Activated naive CD8-positive, alpha-beta T cell treated with anti-CD3 and anti-CD28 coated beads for 36 hours (primary cell): ENCODE measurements at places on chromosomes 7 and 10.

DNA sequence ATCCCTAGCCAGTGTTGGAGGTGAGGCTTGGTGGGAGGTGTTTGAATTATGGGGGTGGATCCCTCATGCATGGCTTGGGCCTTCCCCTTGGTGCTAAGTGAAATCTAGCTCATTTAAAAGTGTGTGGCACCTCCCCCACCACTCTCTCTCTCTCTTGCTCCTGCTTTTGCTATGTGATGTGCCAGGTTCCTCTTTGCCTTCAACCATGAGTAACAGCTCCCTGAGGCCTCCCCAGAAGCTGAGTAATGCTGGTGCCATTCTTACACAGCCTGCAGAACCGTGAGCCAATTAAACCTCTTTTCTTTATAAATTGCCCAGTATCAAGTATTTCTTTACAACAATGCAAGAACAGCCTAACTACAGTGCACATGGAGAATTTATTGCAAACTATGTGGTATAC, 188.8 kb upstream of the POT1 start:
- no peak for DNase-seq
- no peaks in the 10 kb centered on the region for H3K36me3 ChIP-seq
- no peaks in the 10 kb centered on the region for H3K4me1 ChIP-seq
- no peaks in the 10 kb centered on the region for H3K27me3 ChIP-seq
- no peak overlapping the region for H3K27ac ChIP-seq
- H3K4me3 ChIP-seq, result no peak overlapping the region

GRCh38 chr7:91660734-91661356, 219.7 kb downstream of the MTERF1 start:
- peaks cover 2% of the 10 kb centered on the region for H3K4me1 ChIP-seq
- no peak overlapping the region for H3K4me3 ChIP-seq

GRCh38 chr7:103811290-103811689, 178.2 kb downstream of the RELN start:
- H3K4me3 ChIP-seq, result no peak overlapping the region
- no peaks in the 10 kb centered on the region for H3K36me3 ChIP-seq
- H3K27me3 ChIP-seq, result no peaks in the 10 kb centered on the region
- peaks cover 19% of the 10 kb centered on the region for H3K4me1 ChIP-seq

- no peak overlapping the region for H3K27ac ChIP-seq
- no peaks in the 10 kb centered on the region for H3K4me1 ChIP-seq
- no peak for DNase-seq
These were observed 16.7 kb downstream of the MICALL2 start for GRCh38 chr7:1442355-1443124.

DNA sequence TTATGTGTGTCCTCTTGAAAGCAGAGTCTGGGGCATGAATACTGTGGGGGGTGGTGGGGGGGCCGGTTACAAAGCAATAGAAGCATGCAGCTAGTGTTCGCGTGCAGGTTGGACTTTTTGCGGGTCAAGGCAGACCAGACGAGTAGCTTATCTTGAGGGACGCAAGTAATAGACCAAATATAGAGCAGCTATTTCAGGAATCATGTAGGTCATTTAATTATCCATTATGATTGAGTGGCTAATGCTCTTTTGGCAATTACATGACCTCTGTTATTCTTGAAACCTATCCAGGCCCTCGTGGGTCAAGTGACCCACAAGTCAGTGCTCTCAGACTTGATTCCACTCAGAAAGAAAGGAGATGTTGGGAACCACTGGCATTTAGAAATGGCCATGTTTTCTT, 93.0 kb downstream of the BTRC start:
- no peak overlapping the region for H3K27ac ChIP-seq
- no peak overlapping the region for H3K4me3 ChIP-seq
- H3K36me3 ChIP-seq, result no peaks in the 10 kb centered on the region

- H3K4me3 ChIP-seq, result no peak overlapping the region
- no peak for DNase-seq
- no peak overlapping the region for H3K27ac ChIP-seq
- no peaks in the 10 kb centered on the region for H3K36me3 ChIP-seq
- no peaks in the 10 kb centered on the region for H3K4me1 ChIP-seq
These were observed 115.5 kb upstream of the DKK1 start for GRCh38 chr10:52198540-52198939.

DNA sequence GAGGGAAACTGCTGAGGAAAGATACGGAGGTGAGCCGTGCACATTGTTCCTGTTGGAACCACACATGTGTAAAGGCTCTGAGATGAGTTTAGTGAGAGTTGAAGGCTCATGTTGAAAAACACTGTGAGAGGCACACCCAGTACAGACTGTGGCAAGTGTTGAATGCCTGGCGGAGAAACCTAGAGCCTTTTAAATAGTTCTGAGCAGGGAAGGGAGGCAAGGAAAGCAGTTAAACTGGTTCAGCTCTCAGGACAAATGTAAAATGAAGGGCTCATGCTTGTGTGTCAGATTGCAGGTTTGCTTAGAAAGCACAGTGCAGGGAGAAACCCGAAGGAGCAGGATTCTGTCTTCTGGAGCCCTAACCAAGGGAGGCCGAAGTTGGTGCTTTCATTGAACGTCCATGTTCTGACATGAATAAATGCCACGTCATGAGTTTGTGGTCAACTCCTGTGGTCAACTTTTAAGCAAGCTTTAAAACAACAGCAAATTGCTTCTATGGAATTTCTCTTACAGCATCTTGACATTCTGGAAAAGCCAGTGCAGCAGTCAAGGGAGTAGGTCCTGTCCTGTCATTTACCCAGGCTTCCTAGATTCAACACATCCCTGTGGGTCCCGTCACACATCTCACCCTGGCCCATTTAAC, 650.9 kb upstream of the GALNT17 start:
- no peaks in the 10 kb centered on the region for H3K36me3 ChIP-seq
- no peaks in the 10 kb centered on the region for H3K27me3 ChIP-seq
- no peak overlapping the region for H3K27ac ChIP-seq
- H3K4me3 ChIP-seq, result no peak overlapping the region

- no peak overlapping the region for H3K27ac ChIP-seq
- H3K27me3 ChIP-seq, result no peaks in the 10 kb centered on the region
- peaks cover 2% of the 10 kb centered on the region for H3K36me3 ChIP-seq
- DNase-seq, result no peak
These were observed 34.1 kb downstream of the GBX1 start for GRCh38 chr7:151133266-151133985.

DNA sequence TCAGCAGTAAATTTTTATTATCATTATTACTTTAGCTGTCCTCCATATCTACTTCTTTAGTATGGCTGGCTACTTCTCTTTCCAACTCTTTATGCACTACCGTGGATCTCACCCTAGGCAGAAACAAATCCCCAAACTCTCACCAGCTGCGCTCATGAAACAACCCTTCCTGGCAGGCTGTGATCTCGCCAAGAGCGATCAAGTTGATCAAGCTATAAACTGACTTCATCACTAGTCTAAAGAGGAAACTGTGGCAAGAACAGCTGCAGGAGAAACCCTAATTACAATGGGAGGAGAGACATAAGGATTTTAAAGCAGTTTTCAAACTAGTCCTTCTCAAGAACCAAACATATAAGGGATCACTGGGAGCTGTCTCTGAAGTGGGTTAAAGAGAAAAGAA, 160.5 kb upstream of the PRSS58 start:
- no peak for DNase-seq
- no peaks in the 10 kb centered on the region for H3K27me3 ChIP-seq
- no peaks in the 10 kb centered on the region for H3K36me3 ChIP-seq
- H3K4me1 ChIP-seq, result peaks cover 4% of the 10 kb centered on the region
- no peak overlapping the region for H3K27ac ChIP-seq

GRCh38 chr7:155993420-155994278, 181.4 kb upstream of the SHH start:
- no peak overlapping the region for H3K27ac ChIP-seq
- no peak for DNase-seq
- peaks cover 11% of the 10 kb centered on the region for H3K27me3 ChIP-seq
- H3K4me3 ChIP-seq, result no peak overlapping the region
- H3K36me3 ChIP-seq, result peaks cover 6% of the 10 kb centered on the region

GRCh38 chr10:110421512-110422138, 76.1 kb upstream of the DUSP5 start:
- H3K27me3 ChIP-seq, result peaks cover 12% of the 10 kb centered on the region
- no peak for DNase-seq
- H3K27ac ChIP-seq, result no peak overlapping the region
- no peaks in the 10 kb centered on the region for H3K36me3 ChIP-seq

- H3K36me3 ChIP-seq, result no peaks in the 10 kb centered on the region
- no peak overlapping the region for H3K4me3 ChIP-seq
- DNase-seq, result no peak
- no peak overlapping the region for H3K27ac ChIP-seq
- no peaks in the 10 kb centered on the region for H3K4me1 ChIP-seq
These were observed 171.9 kb downstream of the PRKG1 start for GRCh38 chr10:51246156-51246555.

GRCh38 chr7:603152-603951, 83.7 kb upstream of the PDGFA start:
- H3K27me3 ChIP-seq, result no peaks in the 10 kb centered on the region
- H3K4me1 ChIP-seq, result peaks cover 67% of the 10 kb centered on the region
- H3K36me3 ChIP-seq, result peaks cover 62% of the 10 kb centered on the region
- H3K4me3 ChIP-seq, result peak overlapping the region; percentile 89
- peak overlapping the region; percentile 100 for H3K27ac ChIP-seq
- peak; percentile 54 for DNase-seq

DNA sequence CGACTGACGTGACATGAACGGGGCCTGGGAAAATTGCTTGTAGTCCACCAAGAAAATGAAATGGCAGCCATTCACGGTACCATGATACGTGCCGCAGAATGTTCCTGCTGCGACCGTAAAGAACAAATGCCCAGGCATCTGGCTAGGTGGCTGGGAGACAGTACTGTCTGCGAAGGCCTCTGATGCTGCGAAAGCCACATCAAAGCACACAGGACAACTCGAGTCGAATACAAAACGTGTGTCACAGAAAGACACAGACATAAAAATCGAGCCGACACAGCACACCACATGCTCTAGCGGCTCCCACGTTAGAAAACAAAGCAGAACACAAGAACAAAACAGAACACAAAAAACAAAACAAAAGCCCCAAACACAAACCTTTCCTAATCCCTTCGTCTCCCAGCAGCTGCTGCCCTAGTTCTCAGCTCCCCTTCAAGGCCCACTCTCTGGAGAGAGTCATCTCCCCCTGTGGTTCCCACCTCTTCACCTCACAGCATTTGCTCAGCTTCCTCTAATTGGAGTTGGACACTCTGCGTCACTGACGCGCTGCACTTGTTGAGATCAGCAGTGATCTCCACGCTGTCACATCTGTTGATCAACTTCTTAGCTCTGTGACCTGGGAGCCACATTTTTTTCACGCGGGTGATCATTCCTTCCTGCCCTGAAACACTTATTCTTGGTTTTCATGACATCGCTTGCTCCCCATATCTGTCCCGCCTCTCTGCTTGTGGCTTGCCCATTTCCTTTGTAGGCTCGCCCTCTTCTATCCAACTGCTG, 112.2 kb downstream of the CLEC2L start:
- H3K36me3 ChIP-seq, result peaks cover 29% of the 10 kb centered on the region
- no peaks in the 10 kb centered on the region for H3K27me3 ChIP-seq
- H3K4me3 ChIP-seq, result peak overlapping the region; percentile 79
- H3K27ac ChIP-seq, result peak overlapping the region; percentile 91
- H3K4me1 ChIP-seq, result peaks cover 31% of the 10 kb centered on the region

GRCh38 chr7:140542228-140542603, 62.9 kb upstream of the MKRN1 start:
- peaks cover 16% of the 10 kb centered on the region for H3K27me3 ChIP-seq
- DNase-seq, result no peak
- H3K36me3 ChIP-seq, result no peaks in the 10 kb centered on the region
- H3K4me1 ChIP-seq, result peaks cover 4% of the 10 kb centered on the region
- H3K4me3 ChIP-seq, result no peak overlapping the region
- no peak overlapping the region for H3K27ac ChIP-seq

DNA sequence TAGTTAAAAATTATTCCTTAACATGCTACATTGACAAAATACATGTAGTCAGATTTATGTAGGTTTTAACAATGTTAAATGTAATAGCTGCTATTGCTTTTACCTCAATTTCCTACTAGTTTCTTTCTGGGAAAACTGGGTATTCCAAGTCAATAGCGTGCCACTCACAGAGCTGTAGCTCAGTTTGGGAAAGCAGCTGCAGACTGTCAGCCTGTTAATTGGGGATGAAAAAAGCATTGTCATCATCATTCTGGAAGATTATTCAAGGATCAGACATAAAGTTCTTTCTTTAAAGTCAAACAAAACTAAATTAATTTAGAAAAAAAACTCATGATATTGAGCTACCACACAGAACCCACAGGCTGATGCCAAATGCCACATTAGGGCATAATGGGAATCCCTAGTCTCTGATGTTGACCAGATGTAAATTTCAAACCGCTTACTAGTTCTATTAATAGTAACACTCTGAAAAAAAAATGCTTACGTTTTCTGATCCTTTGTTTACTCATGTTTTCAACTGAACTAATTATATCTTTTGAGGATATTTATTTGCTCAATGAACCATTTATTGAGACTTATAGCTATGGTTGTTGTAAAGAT, 19.6 kb upstream of the AGMO start:
- no peaks in the 10 kb centered on the region for H3K36me3 ChIP-seq
- no peaks in the 10 kb centered on the region for H3K27me3 ChIP-seq
- no peaks in the 10 kb centered on the region for H3K4me1 ChIP-seq

DNA sequence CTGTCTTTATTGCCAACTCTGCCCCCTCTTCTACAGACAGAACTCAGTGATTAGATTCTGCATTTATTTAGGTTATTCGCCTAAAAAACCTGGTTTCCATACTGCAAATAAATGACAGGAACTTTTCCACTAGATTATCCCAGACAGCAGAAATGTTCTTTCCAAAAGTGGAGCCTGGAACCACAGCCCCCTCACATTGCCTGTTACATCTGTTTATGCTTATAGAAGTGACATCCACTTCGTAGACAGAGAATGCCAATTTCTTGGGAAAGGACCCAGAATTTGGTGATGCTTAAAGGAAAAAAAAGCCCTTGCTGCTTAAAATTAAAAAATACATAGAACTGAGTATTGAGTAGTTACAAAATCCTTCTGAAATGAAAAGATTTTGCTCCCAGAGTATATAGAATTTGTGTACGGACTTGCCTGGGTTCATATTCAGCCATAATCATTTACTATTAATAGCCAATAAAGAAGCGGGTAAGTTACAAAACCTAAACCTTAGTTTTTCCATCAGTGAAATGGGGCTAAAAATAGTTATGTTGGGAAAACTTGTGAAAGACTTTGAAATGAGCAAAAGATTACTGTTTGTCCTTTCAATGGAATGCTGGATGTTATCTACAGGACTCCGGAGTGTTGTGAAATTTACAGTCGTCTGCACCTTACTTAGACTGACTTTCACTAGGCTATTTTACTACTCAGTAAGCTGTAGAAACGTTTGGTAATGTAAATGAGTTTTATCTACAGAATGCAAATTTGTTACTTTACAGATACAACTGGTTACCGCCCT, 1.1 kb upstream of the PPP1R9A start:
- no peak for DNase-seq
- H3K27me3 ChIP-seq, result peaks cover 52% of the 10 kb centered on the region
- no peaks in the 10 kb centered on the region for H3K4me1 ChIP-seq
- no peaks in the 10 kb centered on the region for H3K36me3 ChIP-seq
- H3K27ac ChIP-seq, result no peak overlapping the region
- no peak overlapping the region for H3K4me3 ChIP-seq

DNA sequence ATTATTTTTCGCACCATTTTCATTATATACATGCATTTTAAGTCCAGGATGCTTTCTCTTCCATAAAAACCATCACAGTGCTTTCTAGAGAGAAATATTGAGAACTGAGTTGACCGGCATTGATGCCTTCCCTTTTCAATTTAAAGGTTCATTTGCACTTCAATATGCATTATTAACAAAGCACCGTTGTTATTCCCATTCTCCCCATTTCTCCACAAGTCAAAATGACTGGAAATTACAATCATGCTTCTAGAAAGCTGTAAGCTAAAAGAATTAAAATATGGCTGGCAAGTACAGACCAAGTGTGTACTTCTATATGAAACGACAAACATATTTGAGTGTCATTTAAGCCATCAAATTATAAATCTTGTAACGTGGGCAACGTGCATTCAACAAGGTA, 219.5 kb downstream of the FANK1 start:
- H3K36me3 ChIP-seq, result no peaks in the 10 kb centered on the region
- DNase-seq, result no peak
- no peak overlapping the region for H3K27ac ChIP-seq
- no peak overlapping the region for H3K4me3 ChIP-seq
